ENCODE measurements at places on chromosomes 7 and 10. TPM values are rescaled to one million over a fixed set of nuclear protein-coding genes. Genes with fewer than 3 reads are reported as not detected.

Gene INHBA
- total RNA-seq: 16.7 TPM

DNA sequence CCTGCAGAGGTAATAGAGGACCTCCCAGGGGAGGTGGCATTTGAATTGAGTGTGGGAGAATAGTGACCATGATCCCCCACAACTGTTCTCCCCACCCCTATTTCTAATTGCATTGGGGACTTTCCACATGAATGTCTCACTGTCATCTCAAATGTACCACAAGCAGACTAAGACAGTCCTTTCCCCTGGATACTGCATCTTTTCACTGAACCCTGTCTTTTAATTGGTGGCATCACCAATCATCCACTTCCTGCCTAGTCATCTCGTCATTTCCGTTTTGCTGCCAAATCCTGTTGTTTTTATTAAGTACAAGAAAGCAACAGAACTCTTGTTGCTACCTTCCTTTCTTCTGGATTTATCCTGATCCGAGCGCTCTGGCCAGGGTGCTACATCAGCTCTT is 120.3 kb downstream of the NRP1 start:
- no peak overlapping the region for H3K27ac ChIP-seq
- no peak for DNase-seq
- no peak overlapping the region for H3K4me3 ChIP-seq
- H3K4me1 ChIP-seq: peaks cover 17% of the 10 kb centered on the region
- H3K36me3 ChIP-seq: no peaks in the 10 kb centered on the region

DNA sequence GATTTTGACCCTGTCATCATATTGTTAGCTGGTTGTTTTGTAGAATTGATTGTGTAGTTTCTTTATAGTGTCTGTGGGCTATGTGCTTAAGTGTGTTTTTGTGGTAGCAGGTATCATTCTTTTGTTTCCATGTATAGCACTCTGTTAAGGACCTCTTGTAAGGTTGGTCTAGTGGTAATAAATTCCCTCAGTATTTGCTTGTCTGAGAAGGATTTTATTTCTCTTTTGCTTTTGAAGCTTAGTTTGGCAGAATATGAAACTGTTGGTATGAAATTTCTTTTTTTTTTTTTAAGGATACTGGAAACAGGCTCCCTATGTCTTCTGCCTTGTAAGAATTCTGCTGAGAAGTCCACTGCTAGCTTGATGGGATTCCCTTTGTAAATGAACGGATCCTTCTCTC is 1073.4 kb downstream of the LRMDA start:
- no peaks in the 10 kb centered on the region for H3K4me1 ChIP-seq
- no peak overlapping the region for H3K27ac ChIP-seq
- H3K27me3 ChIP-seq: no peaks in the 10 kb centered on the region
- no peaks in the 10 kb centered on the region for H3K36me3 ChIP-seq
- H3K4me3 ChIP-seq: no peak overlapping the region
- DNase-seq: no peak

- no peak overlapping the region for H3K4me3 ChIP-seq
- H3K4me1 ChIP-seq: no peaks in the 10 kb centered on the region
- DNase-seq: no peak
- no peaks in the 10 kb centered on the region for H3K36me3 ChIP-seq
- no peaks in the 10 kb centered on the region for H3K27me3 ChIP-seq
- H3K27ac ChIP-seq: no peak overlapping the region
These were observed 132.7 kb downstream of the MDFIC start for GRCh38 chr7:115054478-115055065.

DNA sequence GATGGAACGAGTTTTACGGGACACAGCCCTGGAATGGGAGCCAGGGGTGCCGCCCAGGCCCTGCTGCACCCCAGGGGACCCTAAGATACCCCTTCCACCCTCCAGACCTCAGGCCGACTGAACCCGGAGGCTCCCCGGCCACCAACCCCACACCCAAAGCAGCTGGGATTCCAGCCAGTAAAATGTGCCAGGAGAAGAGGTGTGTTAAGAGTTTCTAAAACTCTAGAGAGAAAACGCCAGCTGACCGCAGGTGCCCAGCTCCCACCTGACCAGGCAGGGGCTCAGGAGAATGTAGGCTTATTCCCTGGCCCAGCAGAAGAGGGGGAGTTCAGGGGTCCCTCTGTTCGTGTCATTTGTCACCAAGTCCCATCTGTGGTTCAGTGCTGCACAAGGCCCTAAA is 17.5 kb downstream of the NUDT1 start:
- H3K4me1 ChIP-seq: no peaks in the 10 kb centered on the region
- H3K27me3 ChIP-seq: no peaks in the 10 kb centered on the region
- H3K36me3 ChIP-seq: no peaks in the 10 kb centered on the region
- no peak for DNase-seq
- H3K27ac ChIP-seq: no peak overlapping the region
- no peak overlapping the region for H3K4me3 ChIP-seq

Data from left lung (tissue), 14 donors.